ENCODE measurements at places on chromosomes 11 and 22.

GRCh38 chr11:67117672-67118180, 1.3 kb upstream of the KDM2A start:
- DNase-seq, result peak; percentile 90

DNA sequence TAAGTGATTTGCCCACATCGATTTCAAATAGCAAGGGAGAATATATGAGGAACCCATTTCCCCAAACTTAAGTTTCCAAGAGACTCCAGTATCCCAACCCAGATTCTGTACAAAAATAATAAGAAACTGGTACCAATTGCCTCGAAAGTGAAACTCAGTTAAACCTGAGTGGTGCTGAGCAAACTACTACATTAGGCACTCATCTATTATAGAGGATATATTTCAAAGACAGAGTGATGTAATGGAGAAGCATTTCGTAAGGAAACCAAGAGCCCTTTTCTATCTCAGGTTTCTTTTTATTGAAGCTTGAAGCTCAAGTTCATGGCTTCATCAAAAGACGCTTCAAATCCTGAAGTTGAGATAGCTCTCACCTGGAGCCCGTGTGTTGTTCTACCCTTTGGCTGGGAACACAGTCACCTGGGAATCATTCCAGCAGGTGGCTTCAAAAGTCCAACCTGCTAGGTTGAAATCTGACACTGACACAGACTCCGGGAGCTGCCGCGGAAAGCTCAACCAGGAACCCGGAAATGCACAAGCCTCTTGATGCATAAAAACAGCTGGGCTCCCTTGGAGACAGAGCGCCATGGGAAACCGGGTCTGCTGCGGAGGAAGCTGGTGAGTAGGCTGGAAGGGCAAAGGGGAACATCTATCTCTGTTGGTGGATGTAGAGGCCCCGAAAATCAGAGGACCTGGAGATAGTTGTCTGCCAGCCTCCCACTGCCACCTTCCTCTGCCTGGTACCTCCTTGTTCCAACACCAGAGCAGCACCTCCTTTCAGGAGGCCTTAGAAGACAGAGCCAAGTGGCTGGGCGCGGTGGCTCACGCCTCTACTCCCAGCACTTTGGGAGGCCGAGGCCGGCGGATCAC, at the start of gene C11orf52:
Gene C11orf52 (plus strand): TSS at position 524 of the 867 bp plus-strand sequence. CDS start 60 bp downstream, at position 584.
- DNase-seq, result no peak

DNA sequence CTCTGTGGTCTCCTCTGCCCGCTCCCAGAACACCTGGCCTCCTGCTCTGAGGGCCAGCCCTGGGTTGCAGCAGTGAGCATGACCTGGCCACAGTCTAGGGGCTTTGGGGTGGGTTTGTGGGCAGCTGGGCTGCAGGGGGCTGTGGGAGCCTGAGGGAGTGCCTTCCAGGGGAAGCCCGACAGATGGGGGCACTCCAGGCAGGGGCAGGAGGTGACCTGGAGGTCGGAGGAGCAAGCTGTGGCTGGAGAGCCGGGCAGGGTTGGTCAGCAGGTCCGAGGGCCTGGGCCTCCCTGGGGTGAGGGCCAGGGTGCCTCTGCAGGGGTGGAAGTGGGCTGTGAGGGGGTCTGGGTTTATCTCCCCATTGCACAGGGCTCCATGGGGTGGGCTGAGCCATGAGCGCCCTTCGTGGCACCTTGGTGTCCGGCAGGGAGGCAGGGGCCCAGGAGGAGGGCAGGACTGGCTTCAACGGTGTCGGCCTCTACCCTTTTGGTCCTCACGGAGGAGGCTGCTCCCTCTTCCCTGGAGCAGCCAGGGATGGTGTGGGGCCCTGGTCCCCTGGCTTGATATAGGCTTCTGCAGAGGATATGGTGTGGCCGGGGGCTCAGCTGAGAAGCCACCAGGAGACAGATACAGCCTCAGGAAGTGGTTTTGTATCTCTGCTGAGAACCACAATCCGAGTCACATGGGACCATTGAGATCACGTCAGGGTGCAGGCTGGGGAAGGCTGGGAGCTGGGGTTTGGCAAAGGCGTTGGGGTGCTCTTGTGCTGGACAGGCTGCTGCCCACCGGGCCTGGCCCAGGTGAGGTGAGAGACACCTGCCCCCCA, 22.3 kb downstream of the KCNQ1 start:
- DNase-seq, result peak; percentile 68

GRCh38 chr11:126391970-126392632, 36.6 kb downstream of the ST3GAL4 start:
- DNase-seq, result no peak

DNA sequence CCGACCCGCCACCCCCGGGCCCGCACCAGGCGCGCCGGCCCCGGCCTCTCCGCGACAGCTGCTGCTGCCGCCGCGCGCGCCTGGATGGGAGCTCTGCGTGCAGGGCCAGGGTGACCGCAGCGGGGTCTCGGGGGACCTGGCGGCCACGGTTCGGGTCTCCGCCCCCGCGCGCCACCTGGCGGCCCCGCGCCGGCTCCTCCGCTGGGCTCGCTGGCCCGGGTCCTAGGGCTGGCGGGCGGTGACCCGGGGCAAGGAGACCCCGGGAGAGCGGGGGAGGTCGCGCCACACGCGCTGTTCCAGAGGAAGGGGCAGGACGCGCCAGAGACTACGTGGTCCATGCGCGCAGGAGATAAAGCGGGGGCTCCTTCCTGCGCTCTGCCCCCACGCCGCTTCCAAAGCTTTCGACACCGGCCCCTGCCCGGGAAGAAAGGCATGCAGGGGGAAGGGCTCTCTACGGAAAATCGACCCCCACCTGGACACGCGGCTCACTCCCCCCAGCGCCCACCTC, 562 bp downstream of the SHANK2 start:
- peak; percentile 89 for DNase-seq
